Left renal pelvis (tissue), 4 donors: ENCODE measurements at places on chromosomes 2 and 18. TPM values are rescaled to one million over a fixed set of nuclear protein-coding genes. Genes with fewer than 3 reads are reported as not detected.

Gene CYRIA
- polyA plus RNA-seq: 3.7 TPM

DNA sequence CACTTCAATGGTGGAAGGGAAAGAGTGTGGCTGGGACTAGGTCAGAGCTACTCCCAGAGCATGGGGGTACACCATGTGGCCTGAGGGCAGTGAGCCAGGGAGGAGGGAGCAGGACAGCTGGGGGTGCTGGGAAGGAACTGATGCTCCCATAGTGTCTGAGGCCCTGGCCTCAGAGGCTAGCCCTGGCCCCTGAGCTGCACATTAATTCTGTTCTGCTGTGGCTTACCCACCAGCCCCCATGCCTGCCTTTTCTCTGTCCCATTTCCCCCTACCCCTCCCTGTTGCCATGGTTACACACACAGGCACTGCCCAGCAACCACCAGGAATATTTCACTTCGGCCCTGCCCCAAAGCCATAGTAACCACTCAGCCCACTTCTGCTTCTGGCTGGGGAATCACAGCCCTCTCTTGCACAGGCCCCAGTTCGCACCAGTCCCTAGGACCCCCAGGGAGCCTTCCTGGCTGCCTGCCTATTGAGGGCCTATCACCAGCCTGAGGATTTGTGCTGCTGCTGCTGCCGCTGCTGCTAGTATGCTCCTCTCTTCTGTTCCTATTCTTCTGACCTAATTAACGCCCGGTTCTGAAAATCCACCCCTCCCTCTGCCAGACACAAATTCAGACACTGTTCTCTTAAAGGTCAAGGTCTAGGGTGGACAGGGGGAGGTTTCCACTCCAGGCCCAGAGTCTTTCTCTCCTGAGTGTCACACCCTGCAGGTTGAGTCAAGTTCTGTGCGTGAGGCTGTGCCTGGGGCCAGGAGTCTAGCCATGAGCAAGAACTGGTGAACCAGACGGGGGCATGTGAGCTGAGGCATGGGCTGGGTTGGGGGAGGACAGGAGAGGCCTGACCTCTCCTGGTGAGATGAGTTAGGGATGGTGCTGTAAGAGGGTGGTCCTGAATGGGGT lies 87.1 kb upstream of the MCFD2 start:
- DNase-seq: no peak

GRCh38 chr18:69817335-69817940 lies 130.2 kb downstream of the CD226 start:
- DNase-seq: peak; percentile 24

DNA sequence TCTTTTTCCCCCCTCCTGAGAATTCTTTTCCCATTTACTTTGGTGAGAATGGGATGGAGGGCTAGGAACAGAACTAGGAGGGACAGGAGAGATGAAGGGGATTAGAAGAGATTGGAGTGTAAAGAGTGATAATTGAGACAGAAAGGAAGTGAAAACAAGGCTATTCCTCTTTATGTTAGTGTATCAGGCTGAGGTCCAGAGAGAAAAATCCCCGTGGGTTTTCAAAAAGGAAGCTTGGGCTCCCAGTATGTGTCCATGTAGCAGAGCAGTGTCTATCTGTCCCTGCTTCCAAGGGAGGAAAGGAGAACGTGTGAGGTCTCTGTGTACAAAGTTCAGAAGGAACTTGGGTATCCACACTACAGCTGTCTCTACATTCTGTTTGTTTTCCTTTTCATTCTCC lies 59.9 kb upstream of the KCNE4 start:
- DNase-seq: no peak
